ENCODE measurements at places on chromosomes 4 and X. TPM values are rescaled to one million over a fixed set of nuclear protein-coding genes. Genes with fewer than 3 reads are reported as not detected.

The HELT gene
- total RNA-seq: not detected

The FAM114A1 gene
- total RNA-seq: 37.2 TPM

The GAGE13 gene
- not detected for total RNA-seq

The GRID2 gene
- total RNA-seq: not detected

The GATA1 gene
- total RNA-seq: not detected

The ERAS gene
- total RNA-seq: not detected

The CT83 gene
- not detected for total RNA-seq

The NR0B1 gene
- total RNA-seq: 22.7 TPM

The FGF2 gene
- 57.2 TPM for total RNA-seq

The DKK2 gene
- not detected for total RNA-seq

The NAP1L2 gene
- total RNA-seq: 1.1 TPM

The ARAP2 gene
- total RNA-seq: 0.64 TPM

The KLKB1 gene
- not detected for total RNA-seq

The PCYT1B gene
- total RNA-seq: not detected

All from A549 treated with Mapracorat at 1 μM for 4 hours (cell line).